ENCODE measurements at places on chromosomes 12 and 14.

GRCh38 chr12:14601692-14602478, 34.2 kb upstream of the PLBD1 start:
- H3K36me3 ChIP-seq, result peaks cover 28% of the 10 kb centered on the region
- H3K27ac ChIP-seq, result no peak overlapping the region
- no peak for DNase-seq
- no peak overlapping the region for H3K4me3 ChIP-seq
- H3K4me1 ChIP-seq, result no peaks in the 10 kb centered on the region

GRCh38 chr14:33733721-33734120, 217.2 kb downstream of the EGLN3 start:
- no peak overlapping the region for H3K27ac ChIP-seq
- H3K4me3 ChIP-seq, result no peak overlapping the region
- no peaks in the 10 kb centered on the region for H3K27me3 ChIP-seq

- no peaks in the 10 kb centered on the region for H3K27me3 ChIP-seq
- DNase-seq, result no peak
- H3K4me3 ChIP-seq, result no peak overlapping the region
- H3K27ac ChIP-seq, result no peak overlapping the region
- H3K4me1 ChIP-seq, result peaks cover 14% of the 10 kb centered on the region
- H3K36me3 ChIP-seq, result peaks cover 13% of the 10 kb centered on the region
Observed at GRCh38 chr12:105499205-105499604, 168.7 kb downstream of the C12orf75 start.

- no peak for DNase-seq
- H3K4me3 ChIP-seq, result peak overlapping the region; percentile 85
- H3K27me3 ChIP-seq, result no peaks in the 10 kb centered on the region
Observed at GRCh38 chr14:59481871-59482540, 2.2 kb downstream of the L3HYPDH start.

GRCh38 chr12:63997198-63997597, 152.7 kb downstream of the SRGAP1 start:
- H3K4me3 ChIP-seq, result no peak overlapping the region
- peaks cover 28% of the 10 kb centered on the region for H3K4me1 ChIP-seq
- no peaks in the 10 kb centered on the region for H3K36me3 ChIP-seq

DNA sequence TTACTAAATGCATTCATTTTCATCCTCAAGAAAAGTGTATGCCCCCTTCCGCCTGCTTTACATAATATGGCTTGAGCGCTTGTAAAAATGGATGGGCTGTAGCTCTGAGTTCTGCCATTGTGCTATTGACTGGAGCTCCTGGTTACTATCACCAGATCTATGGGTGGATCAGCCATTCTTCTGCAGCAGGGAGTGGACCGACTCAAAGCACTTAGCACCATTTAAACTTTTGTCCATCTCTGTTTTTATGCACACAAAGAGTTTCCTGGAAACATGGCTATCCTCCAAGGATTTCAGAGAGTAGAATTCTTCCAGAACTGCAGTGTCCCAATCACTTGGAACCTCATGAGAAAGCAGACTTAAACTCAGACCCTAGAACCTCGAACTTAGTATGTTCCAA, 4.5 kb upstream of the NUMB start:
- peak overlapping the region; percentile 88 for H3K27ac ChIP-seq
- peak overlapping the region; percentile 39 for H3K4me3 ChIP-seq
- no peaks in the 10 kb centered on the region for H3K36me3 ChIP-seq
- H3K27me3 ChIP-seq, result no peaks in the 10 kb centered on the region
- no peak for DNase-seq
